ENCODE measurements at places on chromosomes 1 and 21. TPM values are rescaled to one million over a fixed set of nuclear protein-coding genes. Genes with fewer than 3 reads are reported as not detected.

Gene ADGRB2
- 11.9 TPM for total RNA-seq

- no peak overlapping the region for H3K27ac ChIP-seq
- H3K4me1 ChIP-seq = peaks cover 8% of the 10 kb centered on the region
- no peaks in the 10 kb centered on the region for H3K36me3 ChIP-seq
Measured at GRCh38 chr1:76274302-76274701, 199.8 kb downstream of the ST6GALNAC3 start.

GRCh38 chr1:35556484-35557117 lies 602 bp downstream of the KIAA0319L start:
- H3K27ac ChIP-seq = peak overlapping the region; percentile 50
- no peak for DNase-seq
- H3K4me3 ChIP-seq = peak overlapping the region; percentile 97
- H3K36me3 ChIP-seq = peaks cover 8% of the 10 kb centered on the region

DNA sequence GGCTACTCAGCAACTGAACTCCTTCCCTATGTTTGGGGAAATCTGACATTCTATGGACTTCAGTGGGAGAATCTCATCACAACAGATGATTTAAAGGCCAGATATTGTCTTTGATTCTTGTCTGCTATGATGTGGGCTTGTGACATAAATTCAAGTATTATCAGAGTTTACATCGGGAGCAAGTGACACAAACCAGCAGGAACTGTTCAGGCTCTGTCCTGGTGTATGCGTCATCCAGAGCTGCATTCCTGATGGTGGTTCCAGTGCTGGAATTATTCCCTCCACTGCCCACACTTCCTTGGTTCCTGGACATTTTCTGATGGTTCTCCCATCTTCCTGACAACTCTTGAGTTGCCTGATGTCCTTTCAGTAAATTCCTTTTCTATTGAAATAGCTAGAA lies 10.8 kb upstream of the LSM10 start:
- H3K4me3 ChIP-seq = no peak overlapping the region
- no peaks in the 10 kb centered on the region for H3K27me3 ChIP-seq
- no peaks in the 10 kb centered on the region for H3K4me1 ChIP-seq
- peak overlapping the region; percentile 1 for H3K27ac ChIP-seq
- DNase-seq = no peak
- peaks cover 21% of the 10 kb centered on the region for H3K36me3 ChIP-seq

Gene SYNC
- total RNA-seq = 72.5 TPM

GRCh38 chr1:24903011-24903461 lies 27.0 kb downstream of the RUNX3 start:
- no peak overlapping the region for H3K27ac ChIP-seq
- H3K36me3 ChIP-seq = no peaks in the 10 kb centered on the region
- H3K4me3 ChIP-seq = no peak overlapping the region
- no peaks in the 10 kb centered on the region for H3K4me1 ChIP-seq
- peaks cover 12% of the 10 kb centered on the region for H3K27me3 ChIP-seq

DNA sequence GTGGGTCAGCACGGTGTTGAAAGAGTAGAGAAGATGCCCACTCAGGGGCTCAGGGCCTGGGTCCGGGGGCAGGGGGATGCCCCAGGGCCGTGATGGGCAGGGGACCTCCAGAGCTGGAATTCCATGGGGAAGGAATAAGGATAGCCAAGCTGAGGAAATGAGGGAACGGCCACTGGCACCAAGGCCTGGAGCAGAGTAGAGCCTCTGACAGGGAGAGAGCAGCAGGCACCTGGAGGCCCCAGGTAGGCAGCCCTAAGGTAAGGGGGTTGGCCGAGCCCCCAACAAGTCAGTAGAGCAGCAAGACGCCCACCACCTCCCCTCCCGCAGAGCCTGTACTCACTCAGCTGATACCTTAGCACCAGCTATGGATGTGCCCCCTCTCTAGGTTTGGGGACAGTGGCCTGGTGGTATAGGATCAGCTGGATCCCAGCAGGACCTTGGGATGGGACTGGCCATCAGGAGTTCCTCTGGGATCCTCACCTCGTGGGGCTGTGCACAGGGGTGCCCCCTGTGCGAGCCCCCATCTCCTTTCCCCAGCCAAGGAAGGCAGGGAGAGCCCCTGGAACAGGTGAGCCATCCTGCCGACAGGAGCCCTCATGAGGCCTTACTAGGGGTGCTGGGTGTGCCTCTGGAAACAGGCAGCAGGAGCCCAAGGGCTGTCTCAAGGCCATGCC lies 21.0 kb upstream of the ARF1 start:
- peaks cover 9% of the 10 kb centered on the region for H3K4me1 ChIP-seq
- H3K27me3 ChIP-seq = peaks cover 31% of the 10 kb centered on the region
- peak; percentile 63 for DNase-seq
- H3K36me3 ChIP-seq = no peaks in the 10 kb centered on the region

GRCh38 chr1:23911921-23912320 lies 1.2 kb downstream of the CNR2 start:
- peak overlapping the region; percentile 11 for H3K27ac ChIP-seq
- peaks cover 1% of the 10 kb centered on the region for H3K36me3 ChIP-seq
- no peak for DNase-seq
- peaks cover 21% of the 10 kb centered on the region for H3K27me3 ChIP-seq

Gene OLFML3
- 33.1 TPM for total RNA-seq

DNA sequence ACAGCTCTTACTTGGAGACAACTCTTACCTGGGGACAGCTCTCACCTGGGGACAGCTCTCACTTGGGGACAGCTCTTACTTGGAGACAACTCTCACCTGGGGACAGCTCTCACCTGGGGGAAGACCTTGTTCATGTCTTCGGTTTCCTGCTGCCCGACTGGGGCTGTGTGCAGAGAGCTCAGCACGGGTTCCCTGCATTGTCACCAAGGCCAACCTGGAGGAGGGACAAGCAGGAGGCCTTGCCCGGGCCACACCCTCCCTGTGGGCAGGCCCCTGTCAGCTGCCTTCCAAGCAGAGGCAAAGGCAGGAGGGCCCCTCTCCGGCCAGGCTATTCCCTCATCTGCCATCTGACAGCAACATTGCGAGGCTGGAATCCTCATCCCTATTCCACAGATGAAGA lies at the start of gene LDLRAD1:
TSS of gene LDLRAD1 (minus strand) at position 208 of the 400 bp plus-strand sequence. CDS start at position 134, 74 bp downstream.
- H3K27me3 ChIP-seq = peaks cover 23% of the 10 kb centered on the region
- H3K36me3 ChIP-seq = no peaks in the 10 kb centered on the region
- H3K27ac ChIP-seq = no peak within 1 kb of the TSS
- H3K4me3 ChIP-seq = no peak within 1 kb of the TSS
- no peak for DNase-seq
- H3K4me1 ChIP-seq = no peaks in the 10 kb centered on the region

Gene KCNA3
- not detected for total RNA-seq

DNA sequence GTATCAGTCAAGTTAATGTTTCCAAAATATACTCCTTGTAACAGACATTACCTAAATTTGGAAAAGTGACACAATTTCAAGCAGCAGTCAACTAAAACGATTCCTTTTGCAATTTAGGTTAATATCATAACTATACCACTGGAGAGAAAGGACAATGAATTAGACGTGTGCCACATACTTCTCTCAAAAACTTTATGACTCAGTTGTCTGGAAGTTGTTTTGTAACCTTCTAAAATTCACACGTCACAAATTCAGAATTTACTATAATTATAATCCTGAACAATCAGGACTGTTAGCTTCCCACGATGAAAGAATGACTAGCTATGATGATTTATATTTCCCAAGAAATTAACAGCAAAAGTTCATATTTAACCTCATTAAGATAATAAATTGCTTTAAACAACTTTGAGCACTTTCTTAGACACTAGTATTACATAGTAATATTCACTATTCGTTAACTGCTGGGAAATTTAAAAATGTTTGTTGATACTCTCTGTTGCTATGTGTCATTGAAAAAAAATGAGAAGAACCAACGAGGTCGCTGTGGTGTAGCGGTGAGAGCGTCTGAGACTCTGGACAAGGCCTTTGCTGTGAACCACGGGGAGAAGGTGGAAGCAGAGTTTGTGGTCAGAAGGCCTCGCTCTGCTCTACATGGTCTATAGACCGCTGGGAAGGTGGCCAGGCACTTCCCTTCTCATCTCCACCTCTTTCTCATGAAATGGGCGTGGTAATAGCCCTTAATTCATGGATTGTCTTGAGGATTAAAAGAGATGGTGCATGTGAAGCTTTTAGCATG lies 27.9 kb upstream of the BATF3 start:
- no peaks in the 10 kb centered on the region for H3K4me1 ChIP-seq
- no peak for DNase-seq
- no peaks in the 10 kb centered on the region for H3K36me3 ChIP-seq
- H3K27ac ChIP-seq = no peak overlapping the region

Gene GUCA2A
- not detected for total RNA-seq

DNA sequence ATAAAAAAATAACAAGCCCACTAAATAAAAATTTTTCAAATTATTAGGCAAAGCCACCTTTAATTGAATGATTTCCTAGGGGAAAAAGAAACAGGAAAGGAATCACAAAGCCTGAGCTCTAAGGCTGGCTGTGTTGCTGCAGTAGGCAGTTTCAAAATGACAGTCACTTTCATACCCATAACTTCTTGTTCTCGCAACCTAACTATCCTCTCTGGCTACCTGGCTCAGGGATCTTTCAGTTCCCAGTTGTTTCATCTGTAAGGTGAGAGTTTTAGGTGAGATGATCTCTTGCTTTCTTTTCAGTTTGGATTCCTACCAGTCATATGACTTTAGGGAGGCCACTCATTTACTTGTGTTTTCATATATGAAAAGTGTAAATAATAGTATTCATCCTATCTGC lies 226.1 kb downstream of the ASTN1 start:
- DNase-seq = no peak
- H3K4me3 ChIP-seq = no peak overlapping the region
- no peaks in the 10 kb centered on the region for H3K36me3 ChIP-seq
- H3K27ac ChIP-seq = no peak overlapping the region

GRCh38 chr1:37605061-37605650 lies 9.4 kb upstream of the GNL2 start:
- peaks cover 12% of the 10 kb centered on the region for H3K4me1 ChIP-seq
- H3K36me3 ChIP-seq = no peaks in the 10 kb centered on the region
- H3K27ac ChIP-seq = no peak overlapping the region

- DNase-seq = no peak
- no peak overlapping the region for H3K4me3 ChIP-seq
- no peaks in the 10 kb centered on the region for H3K4me1 ChIP-seq
- H3K27me3 ChIP-seq = no peaks in the 10 kb centered on the region
Measured at GRCh38 chr1:87535551-87535950, 206.9 kb downstream of the LMO4 start.

Gene CCDC27
- not detected for total RNA-seq

Gene NCF2
- total RNA-seq = 1.2 TPM

Gene ANKRD34A
- total RNA-seq = 2.0 TPM

Gene NHLH2
- not detected for total RNA-seq

Gene AMY2A
- total RNA-seq = not detected

Gene S100A12
- not detected for total RNA-seq

DNA sequence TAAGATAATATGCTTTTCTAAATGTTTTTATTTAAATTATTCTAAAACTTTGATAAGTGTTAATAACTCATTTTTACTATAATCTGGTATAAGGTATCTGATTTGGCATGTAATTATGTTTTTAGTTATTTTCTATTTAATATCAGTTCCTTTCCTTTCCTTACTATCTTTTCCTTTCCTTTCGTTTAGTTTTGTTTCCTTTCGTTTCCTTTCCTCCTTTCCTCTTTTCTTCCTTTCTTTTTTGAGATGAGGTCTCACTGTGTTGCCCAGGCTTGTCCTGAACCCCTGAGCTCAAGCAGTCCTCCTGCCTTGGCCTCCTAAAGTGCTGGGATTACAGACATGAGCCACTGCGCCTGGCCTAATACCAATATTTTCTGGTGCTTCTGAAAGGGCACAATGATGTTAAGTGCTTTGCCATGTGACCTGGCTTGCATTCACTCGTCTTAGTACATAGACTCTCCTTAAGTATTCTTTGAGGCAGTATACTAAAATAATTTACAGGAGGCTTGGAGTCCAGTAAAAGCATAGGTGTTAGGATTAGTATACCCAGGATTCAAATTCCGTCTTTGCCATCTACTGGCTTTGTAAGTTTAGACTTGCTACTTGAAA lies 18.7 kb downstream of the MIER1 start:
- H3K4me1 ChIP-seq = peaks cover 73% of the 10 kb centered on the region
- no peak for DNase-seq
- peaks cover 22% of the 10 kb centered on the region for H3K36me3 ChIP-seq

- peak; percentile 84 for DNase-seq
- no peak overlapping the region for H3K27ac ChIP-seq
- peaks cover 6% of the 10 kb centered on the region for H3K4me1 ChIP-seq
- no peak overlapping the region for H3K4me3 ChIP-seq
- peaks cover under 1% of the 10 kb centered on the region for H3K27me3 ChIP-seq
Measured at GRCh38 chr1:20721117-20722061, 3.6 kb upstream of the KIF17 start.

- no peak overlapping the region for H3K27ac ChIP-seq
- no peaks in the 10 kb centered on the region for H3K36me3 ChIP-seq
- no peak overlapping the region for H3K4me3 ChIP-seq
- H3K4me1 ChIP-seq = no peaks in the 10 kb centered on the region
Measured at GRCh38 chr1:209458921-209459320, 124.6 kb upstream of the CAMK1G start.

- H3K4me3 ChIP-seq = no peak overlapping the region
- no peak overlapping the region for H3K27ac ChIP-seq
- H3K4me1 ChIP-seq = peaks cover 10% of the 10 kb centered on the region
- peaks cover 10% of the 10 kb centered on the region for H3K27me3 ChIP-seq
Measured at GRCh38 chr1:151828921-151829320, 2.7 kb downstream of the RORC start.

GRCh38 chr21:15164678-15165303 lies 100.0 kb upstream of the NRIP1 start:
- no peak overlapping the region for H3K27ac ChIP-seq
- DNase-seq = no peak
- H3K4me3 ChIP-seq = no peak overlapping the region
- H3K4me1 ChIP-seq = no peaks in the 10 kb centered on the region

GRCh38 chr1:33965086-33965485 lies 101.2 kb downstream of the HMGB4 start:
- H3K27me3 ChIP-seq = peaks cover 4% of the 10 kb centered on the region
- DNase-seq = no peak
- H3K27ac ChIP-seq = no peak overlapping the region
- H3K4me1 ChIP-seq = no peaks in the 10 kb centered on the region

Gene PGLYRP4
- not detected for total RNA-seq

Gene CLDN19
- total RNA-seq = not detected

- no peak overlapping the region for H3K4me3 ChIP-seq
- H3K27ac ChIP-seq = no peak overlapping the region
- no peaks in the 10 kb centered on the region for H3K36me3 ChIP-seq
- peaks cover 19% of the 10 kb centered on the region for H3K4me1 ChIP-seq
Measured at GRCh38 chr1:19035377-19036040, 79.0 kb upstream of the IFFO2 start.

Gene TFF2
- not detected for total RNA-seq

Gene KCNJ9
- not detected for total RNA-seq

GRCh38 chr1:151908228-151908691 lies 1.1 kb downstream of the THEM4 start:
- H3K36me3 ChIP-seq = peaks cover 9% of the 10 kb centered on the region
- DNase-seq = no peak
- peak overlapping the region; percentile 88 for H3K4me3 ChIP-seq
- H3K27ac ChIP-seq = no peak overlapping the region

- no peak for DNase-seq
- no peak overlapping the region for H3K4me3 ChIP-seq
Measured at GRCh38 chr1:233189526-233189925, 106.0 kb downstream of the PCNX2 start.

Gene PGLYRP3
- not detected for total RNA-seq

Gene NTRK1
- total RNA-seq = not detected

All from chondrocyte (in vitro differentiated cells).